ENCODE measurements at places on chromosomes 12 and 14. TPM values are rescaled to one million over a fixed set of nuclear protein-coding genes. Genes with fewer than 3 reads are reported as not detected.

Gene IFNG-AS1
- total RNA-seq: not detected

Gene LRFN5
- total RNA-seq: 43.0 TPM

Gene LYZ
- not detected for total RNA-seq

Gene PUS7L
- total RNA-seq: 16.2 TPM

Gene EIF2S1
- 302 TPM for total RNA-seq

Gene JDP2
- 10.7 TPM for total RNA-seq
